ENCODE measurements at places on chromosomes 5 and 9.

DNA sequence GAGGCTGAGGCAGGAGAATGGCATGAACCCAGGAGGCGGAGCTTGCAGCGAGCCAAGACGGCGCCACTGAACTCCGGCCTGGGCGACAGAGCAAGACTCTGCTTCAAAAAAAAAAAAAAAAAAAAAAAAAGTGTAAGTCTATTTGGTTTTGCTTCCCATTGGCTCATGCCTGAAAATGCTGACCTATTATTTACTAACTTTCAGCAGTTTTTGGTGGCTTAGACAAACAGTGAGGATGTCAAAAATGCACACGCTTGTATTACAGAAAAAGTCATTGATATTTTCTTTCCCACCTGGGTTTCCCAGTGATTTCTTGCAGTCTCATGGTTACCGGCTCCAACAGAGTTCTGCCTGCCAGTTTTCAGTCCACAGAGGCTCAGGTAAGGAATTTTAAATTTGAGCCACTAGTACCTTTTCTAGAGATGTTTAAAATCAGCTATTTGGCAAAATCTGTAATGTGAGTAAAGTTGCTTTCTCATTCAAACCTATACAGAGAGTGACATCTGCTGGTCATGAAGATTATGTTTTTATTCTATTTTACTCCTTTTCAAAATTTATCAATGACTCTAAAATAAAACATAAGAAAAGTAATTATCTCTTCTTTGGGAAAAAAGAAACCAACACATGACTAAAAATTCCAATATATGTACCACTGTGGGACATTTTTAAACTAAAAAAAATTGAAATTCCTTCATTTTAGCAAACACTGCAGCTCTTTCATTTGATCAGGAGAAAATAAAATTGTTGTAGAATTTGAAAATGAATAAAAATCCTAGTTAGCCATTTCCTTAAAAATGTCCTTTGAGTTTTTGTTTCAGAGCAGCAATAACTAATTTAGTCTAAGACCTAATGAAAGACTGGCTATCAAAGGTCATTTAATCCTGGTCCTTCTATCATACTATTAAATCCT lies 8.8 kb downstream of the FAM200C start:
- no peak for DNase-seq

DNA sequence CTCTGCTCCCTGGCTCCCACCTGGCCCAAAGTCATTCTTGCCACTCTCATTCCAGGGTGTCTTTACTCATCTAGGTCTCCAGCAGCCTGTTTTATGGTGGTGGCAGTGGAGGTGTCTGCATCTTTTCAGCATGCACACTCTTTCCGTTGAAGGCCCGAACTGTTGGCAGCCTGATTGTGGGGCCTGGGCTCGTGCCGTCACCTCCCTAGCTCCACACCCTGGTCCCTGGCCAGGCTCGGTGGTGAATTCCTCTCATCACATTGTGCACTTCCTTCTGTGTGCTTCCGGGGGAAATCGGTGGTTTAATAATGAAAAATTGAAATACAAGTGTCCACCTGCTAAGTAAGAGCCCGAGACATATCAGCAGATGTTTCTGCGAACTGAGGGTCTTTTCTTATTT lies 214.3 kb downstream of the TRIO start:
- DNase-seq: no peak

DNA sequence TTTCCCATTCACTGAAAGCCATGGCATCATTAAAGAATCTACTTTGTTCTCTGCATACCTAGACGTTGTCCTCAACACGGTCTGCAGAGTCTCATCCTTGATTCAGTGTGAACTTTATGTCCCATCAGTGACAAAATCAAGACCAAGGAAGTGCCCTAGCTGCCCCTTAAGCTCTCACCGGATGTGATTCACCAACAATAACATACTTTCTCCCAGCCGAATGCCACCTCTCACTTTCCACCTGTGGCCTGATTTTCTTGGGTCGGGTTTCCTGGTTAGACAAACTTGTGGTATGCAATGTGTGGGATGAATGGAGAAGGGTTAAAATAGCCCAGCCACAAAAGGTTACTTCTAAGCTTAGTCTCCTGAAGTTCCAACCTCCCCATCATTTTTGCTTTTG lies 145.3 kb upstream of the PAPPA start:
- DNase-seq: no peak

- no peak for DNase-seq
Measured at GRCh38 chr5:149526845-149527590, 24.2 kb downstream of the CSNK1A1 start.

DNA sequence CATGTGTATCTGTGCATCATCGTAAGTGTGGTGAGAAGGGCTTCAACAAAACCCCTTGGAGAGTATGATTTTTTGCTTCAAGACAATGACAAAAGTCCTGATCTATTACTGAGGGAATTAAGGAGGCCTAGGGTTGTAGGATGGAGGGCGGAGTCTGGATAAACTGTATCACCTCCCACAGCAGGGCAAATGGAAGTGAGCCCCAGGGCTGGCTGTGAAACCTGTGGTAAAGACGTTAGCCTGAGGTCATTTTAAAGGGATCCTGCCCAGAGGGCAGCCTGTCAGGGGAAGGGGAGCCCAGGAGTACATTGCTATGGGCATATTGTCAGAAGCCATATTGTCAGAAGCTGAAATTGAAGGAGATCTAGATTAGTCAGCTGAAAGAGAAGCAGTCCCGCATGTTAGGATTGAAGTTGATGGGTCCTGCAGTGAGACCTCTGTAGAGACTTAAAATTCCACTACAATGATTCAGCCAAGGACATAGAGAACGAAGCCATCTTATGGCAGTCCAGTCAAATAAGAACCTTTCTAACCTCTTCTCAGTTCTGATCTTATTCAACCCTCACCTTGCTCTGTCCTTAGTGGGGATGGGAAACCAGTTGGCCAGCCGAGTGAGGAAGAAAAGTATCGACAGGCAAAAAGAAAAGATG lies 26.9 kb downstream of the ADGRV1 start:
- DNase-seq: no peak

DNA sequence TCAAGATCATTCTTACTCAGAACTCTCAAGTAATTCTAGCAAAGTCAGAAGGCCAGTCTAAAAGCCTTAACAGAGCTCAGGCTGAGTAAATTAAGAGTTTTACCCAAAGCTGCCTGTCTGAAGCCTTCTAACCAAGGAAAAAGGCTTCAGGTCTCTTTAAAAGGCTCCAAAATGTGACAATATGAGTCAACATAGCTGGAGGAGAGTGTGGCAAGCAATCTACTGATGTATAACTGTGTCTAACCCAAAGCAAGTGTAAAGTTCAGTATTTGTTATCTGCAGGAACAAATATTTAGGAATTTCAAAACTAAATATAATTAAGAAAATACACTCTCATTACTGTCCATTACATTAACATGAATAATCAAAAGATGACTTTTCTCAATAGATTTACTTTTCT lies 11.0 kb downstream of the ZBTB5 start:
- DNase-seq: no peak

GRCh38 chr5:150253416-150254208 lies 36.0 kb downstream of the CAMK2A start:
- DNase-seq: no peak

Measured in coronary artery (tissue), 2 donors.